ENCODE measurements at places on chromosomes 4 and X.

DNA sequence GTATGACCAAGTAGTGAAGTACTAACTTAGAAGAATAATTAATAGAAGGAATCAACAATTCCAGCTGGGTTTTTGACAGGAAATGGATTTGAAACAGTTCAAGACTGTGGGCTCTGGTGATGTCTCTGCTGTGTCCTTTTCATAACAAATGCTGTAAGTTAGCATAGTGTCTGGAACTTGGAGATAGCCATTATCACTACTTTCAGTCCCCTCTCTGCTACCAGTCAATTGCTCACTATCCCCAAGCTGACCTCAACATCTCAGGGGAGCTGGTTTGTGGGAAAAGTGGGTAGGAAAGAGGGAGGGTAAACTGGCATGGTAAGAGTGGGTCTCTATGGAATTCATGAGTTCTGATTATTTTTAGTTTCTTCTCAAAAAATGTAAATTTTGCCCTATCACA, 231.4 kb upstream of the MID1 start:
- no peak for DNase-seq

- no peak for DNase-seq
These were observed 169.3 kb upstream of the FRMPD4 start for GRCh38 chrX:11968991-11969390.

GRCh38 chrX:65034292-65034667, 58.0 kb upstream of the ZC4H2 start:
- no peak for DNase-seq

GRCh38 chrX:130468395-130468923, 66.7 kb downstream of the RBMX2 start:
- DNase-seq, result no peak

DNA sequence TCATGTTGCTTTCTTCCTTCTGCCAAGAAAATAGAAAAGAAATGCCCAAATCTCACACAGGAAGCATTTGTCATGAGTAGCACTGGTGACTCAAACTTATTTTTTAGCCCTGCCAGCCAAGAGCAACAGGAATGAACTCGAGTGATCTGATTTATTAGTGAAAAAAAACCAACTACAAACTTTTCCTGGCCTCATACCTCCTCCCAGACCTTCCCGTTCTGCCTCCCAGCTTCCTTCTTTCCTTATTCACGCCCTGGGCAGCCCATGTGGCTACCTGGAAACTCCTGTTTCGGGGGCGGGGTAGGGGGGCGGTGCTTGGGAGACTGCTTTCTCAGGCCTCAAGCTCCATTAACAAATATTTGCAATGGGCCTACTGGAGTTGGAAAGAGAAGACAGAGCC, 178.5 kb downstream of the NHS start:
- DNase-seq, result no peak

DNA sequence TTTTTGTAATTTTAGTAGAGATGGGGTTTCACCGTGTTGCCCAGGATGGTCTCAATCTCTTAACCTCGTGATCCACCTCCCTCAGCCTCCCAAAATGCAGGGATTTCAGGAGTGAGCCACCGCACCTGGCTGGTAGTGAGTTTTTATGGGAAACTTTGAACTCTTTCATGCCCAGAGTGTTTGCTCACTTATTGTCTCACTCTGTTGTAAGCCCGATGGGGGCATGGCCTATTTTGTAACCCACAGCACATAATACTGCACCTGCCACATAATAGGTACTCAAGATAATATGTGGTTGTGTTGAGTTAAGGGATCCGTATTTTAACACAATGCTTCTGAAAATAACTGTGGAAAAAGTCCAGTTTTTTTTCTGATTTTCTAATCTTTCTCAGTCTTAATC, 109.6 kb upstream of the GIMD1 start:
- no peak for DNase-seq

DNA sequence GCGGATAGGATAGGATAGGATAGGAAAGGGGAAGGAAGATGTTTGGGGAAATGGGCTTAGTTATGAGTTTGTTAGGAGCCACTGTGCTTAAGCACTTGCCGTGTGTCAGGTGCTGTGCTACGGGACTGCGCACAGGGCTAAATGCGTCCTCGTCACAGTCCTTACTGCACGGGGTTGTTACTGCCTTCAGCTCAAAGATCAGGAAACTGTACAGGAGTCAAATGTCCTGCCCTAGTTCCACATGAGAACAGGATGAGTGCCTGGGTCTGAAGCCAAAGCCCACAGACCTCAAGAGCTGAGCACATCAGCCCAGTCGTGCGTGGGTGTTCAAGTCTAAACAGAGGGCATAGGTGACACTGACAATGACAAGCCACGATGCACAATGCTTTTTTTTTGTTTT, 15.0 kb downstream of the ACSL1 start:
- DNase-seq, result no peak

GRCh38 chr4:153909672-153910071, 120.8 kb upstream of the SFRP2 start:
- no peak for DNase-seq

DNA sequence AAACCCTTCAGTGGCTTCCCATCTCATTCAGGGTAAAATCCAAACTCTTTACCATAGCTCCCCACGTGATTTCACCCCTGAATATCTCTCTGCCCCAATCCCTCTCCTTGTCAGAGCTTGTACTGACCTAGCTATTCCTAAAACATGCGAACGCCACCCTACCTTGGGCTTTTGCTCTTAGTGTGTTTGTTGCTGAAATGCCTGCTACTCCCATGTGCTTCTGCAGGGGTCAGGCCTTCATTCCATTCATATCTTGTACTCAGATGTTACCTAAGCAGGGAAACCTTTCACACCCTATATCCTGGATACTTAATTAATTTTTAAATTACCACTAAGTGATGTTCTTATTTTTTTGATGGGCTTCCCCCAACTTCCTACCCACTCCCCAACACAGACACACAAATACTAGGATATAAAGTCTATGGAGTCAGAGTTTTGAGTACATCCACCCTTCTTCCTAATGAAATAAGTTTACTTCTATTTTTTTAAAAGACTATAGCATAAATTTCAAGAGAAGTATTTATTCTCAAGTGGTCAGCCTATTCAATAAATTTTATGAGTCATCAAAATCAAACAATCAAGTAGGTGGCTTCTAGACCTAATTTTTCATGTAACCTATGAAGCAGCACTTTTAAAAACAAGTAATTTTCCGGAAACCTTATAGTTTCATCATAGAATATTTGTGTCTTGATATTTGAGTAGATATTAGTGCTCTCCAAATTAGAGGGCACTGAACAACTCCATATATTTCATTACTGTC, 189.4 kb downstream of the RAPGEF2 start:
- no peak for DNase-seq

- DNase-seq, result no peak
These were observed 64.9 kb downstream of the GRID2 start for GRCh38 chr4:92368653-92369052.

- no peak for DNase-seq
These were observed 46.5 kb downstream of the JAKMIP1 start for GRCh38 chr4:6153874-6154273.

GRCh38 chr4:4825431-4825830, 34.0 kb upstream of the MSX1 start:
- no peak for DNase-seq

DNA sequence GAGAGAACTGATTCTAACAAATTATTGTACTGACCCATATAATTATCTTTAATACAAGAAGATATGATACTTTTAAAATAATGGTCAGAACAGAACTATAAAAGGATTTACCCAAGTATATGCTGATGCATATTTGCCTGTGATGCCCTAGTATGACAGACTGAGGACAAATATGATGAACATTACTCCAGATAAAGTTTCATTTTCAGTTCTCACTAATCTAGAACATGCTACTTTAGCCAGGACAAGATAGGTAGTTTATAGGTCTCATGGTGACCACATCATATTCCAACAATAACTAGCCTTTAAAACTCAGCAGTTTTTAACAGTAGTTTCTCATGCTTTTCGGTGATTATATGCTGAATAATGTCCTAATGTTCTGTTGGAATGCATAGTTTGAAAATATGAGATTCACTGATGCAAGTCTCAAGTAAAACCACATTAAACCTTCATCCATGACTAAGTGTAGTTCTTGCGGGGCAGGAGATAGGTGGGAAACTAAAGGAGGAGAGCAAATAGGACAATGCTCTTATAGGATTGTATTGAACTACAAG, 295.2 kb upstream of the AGA start:
- DNase-seq, result no peak

- DNase-seq, result peak; percentile 55
These were observed 58.6 kb upstream of the PAGE1 start for GRCh38 chrX:49754233-49754857.

DNA sequence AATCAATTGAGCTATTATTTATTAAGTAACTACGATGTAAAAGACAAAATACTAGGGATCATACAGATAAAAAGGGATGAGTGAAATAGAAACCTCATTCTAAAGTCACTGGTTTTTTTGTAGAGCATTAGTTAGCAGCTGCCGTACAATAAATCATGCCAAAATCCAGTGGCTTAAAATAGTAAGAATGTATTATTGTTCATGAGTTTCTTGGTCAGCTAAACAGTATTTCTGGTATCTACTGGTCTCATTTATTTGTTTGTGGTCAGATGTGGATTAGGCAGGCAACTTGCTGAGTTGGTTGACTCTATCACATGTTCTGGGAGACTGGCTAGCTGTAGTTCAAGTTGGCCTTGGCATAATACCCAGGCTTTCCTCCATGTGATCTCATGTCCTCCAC, 667.3 kb downstream of the GALNTL6 start:
- DNase-seq, result no peak

DNA sequence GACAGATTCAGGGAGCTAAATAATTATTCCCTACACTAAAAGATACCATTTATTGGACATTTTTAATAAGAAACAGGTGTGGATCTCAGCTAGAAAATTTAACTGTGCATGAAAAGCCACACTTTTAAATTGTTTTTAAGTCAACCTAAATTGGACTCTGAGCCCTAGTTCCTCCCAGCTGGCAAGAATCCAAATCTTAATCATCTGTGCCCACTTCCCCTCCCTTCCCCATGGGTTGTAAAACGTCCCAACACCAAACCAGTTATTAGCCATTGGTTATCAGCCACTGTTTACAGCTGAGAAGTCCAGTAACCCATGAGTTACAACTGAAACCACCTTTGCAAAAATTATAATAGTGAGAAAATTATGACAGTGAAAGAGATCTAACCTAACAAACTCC, 125.6 kb upstream of the S100G start:
- DNase-seq, result no peak

DNA sequence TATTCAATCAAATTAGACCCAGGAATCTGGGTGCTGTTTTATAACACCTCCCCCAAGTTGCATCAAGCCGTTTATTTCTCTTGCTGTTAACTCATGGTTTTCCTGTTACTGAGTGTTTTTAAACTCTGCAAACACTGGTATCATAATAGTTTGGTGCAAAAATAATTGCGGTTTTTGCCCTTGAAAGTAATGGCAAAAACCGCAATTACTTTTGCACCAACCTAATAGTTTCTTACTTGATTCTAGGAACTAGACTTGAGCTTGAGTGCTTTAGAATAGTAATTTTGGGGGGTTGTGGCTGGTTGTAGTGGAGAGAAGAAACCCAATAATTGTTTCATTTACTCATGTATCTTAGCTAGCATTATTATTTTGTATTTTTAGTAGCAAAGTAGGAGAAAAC, 156.6 kb downstream of the FHIP1A start:
- DNase-seq, result no peak

- DNase-seq, result no peak
These were observed 84.5 kb downstream of the CT47B1 start for GRCh38 chrX:120791013-120791643.

GRCh38 chrX:410296-410695, 23.6 kb upstream of the PPP2R3B start:
- no peak for DNase-seq

GRCh38 chrX:55522596-55523276, 33.1 kb upstream of the USP51 start:
- DNase-seq, result no peak

DNA sequence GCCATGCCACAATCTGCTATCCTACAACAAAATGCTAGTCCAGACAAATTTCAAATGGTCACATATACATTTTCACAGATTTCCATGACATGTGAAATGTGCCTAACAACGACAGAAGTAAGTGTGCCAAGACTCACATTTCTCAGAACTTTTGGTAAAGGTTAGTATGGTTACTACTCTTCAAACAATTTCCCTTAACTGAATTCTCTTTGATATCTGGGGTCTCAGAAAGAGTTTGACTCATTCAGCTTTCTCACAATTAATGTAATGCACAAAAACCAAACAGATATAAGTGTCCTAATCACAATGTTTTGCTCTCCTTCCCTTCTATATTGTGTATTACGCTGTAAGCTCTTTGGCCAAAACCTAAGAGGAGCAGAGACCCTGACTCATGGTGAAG, 122.4 kb upstream of the LEF1 start:
- no peak for DNase-seq

DNA sequence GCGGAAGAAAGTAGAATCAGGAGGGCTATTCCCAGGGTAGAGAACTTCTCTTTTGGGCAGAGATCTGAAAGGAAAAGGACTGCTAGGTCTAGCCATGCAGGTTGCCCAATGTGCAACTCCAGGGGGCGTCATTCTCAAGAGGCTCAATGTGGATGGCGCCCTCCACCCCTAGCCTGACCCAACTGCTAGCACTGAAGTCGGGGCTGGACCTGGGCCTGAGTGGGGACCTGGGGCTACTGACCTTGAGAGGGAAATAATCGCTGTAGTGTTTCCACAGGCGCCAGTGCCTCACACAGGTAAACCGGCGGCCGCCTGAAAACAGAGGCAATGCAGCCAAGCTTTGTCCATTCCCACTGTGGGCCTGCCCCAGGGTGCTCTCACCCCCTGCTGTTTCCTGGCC, 6.1 kb downstream of the AWAT2 start:
- no peak for DNase-seq

GRCh38 chr4:153643406-153644383, 40.4 kb upstream of the TLR2 start:
- peak; percentile 76 for DNase-seq

- no peak for DNase-seq
These were observed 23.7 kb upstream of the MSANTD1 start for GRCh38 chr4:3225071-3225850.

Measured in CD4-positive, alpha-beta T cell treated with Interleukin-21 for 1 hour (primary cell).